AG20443 (cell line): ENCODE measurements at places on chromosomes 7 and 10.

GRCh38 chr7:81501220-81501619 lies 268.6 kb downstream of the HGF start:
- peak; percentile 8 for DNase-seq

GRCh38 chr7:98354052-98354451 lies 46.8 kb downstream of the BAIAP2L1 start:
- DNase-seq: no peak

GRCh38 chr10:10579709-10580108 lies 438.0 kb upstream of the CELF2 start:
- no peak for DNase-seq

GRCh38 chr7:137943132-137943551 lies 58.7 kb downstream of the CREB3L2 start:
- no peak for DNase-seq

DNA sequence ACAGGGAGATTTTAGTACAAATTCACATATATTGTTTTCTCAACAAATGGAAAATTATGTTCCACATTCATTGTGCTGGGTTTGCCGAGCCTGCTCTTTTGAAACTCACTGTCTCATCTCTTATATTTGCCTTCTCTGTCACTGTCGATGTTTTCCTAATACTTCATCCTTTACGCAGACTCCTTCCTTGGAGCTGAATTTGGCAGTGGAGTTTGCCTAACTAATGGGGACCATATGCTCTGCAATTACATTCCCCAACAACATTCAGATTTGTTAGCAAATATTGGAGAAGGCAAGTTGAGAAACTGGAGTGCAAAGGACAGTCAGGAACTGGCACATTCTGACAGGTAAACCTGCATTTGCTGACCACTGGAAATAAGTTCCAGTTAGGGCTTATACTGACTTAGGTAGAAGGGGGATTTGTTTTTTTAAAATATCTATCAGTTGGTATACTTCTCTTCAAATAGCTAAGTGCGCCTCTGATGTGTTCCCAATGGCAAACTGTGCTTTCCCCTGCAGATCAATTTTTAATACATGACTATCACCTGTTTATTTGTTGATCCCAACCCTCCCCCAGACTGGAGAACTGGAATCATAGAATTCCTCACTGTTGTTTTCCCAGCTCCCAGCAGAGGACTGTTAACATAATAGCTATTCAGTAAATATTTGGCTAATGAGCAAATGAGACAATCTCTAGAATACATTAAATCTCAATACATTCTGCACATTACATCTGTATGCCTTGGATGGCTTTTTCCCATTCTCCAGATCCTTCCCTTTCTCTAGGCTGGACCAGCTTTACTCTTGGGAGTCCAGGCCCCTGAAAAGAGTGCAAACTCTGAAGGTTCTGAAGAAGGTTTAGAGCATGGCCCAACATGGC lies 769.3 kb downstream of the KCNMA1 start:
- peak; percentile 75 for DNase-seq

- no peak for DNase-seq
Measured at GRCh38 chr7:17632384-17632783, 307.9 kb downstream of the SNX13 start.

DNA sequence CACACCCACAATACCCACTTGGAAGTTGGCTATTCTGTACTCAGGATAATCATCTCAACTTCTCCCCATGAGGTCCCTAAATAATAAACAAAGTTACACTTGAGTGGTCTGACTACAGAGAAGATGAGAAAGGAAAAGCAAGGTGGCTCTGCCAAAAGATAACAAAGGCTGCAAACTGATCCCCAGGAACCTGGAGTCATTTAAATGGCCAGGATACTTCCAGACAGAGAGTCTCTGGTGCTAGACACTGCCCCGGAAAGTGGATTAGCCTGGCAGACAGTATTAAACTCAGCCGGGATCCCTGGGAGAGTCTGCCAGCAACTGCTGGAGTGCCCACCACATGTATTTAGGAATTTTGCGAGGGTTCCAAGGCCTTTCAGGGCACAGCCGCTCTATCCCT lies 93.7 kb downstream of the DGKI start:
- no peak for DNase-seq
